Islet precursor cell (in vitro differentiated cells): ENCODE measurements at places on chromosomes 12 and 14.
A peak's percentile ranks its signal among the peaks of the same experiment; 100 is the strongest.

DNA sequence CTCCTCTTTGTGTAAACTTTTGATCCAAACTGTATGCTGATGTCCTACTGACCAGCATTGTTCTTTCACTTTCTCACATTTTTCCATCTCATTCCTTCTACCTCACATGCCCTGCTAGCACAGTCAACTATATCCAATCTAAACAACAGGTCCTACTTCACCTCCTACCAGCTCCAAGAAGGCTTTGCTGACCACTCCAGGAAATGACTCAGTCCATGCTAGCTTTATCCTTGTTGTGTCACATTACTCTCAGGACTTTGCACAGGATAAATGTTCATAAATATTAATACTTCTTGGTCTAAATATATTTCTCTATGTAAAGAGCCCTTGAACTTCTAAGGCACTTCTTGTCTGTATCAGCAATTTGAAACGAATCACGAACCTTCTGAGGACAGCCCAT, 64.9 kb upstream of the PCED1B start:
- no peak for DNase-seq

DNA sequence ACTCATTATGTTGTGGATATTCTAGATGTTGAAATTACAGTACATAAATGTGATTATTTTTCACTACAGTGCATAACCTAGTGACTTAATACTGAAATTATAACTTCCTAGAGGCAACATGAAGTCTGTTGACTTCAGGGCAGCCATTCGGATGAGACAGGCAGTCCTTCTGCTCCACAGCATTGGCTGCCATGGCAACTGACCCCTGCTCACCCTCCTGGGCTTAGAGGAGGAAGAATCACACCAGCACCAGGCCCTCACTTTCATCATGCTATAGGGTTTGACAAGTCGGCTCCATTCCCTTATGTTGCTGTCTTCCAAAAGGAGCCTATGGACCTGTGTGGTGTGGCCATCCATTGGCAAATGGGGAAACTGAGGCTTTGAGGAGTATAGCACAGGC, 233.5 kb upstream of the TMEM132C start:
- DNase-seq: peak; percentile 34

- DNase-seq: no peak
Observed at GRCh38 chr12:75865315-75865714, 166.3 kb downstream of the PHLDA1 start.

GRCh38 chr12:95953000-95953399, 9.9 kb downstream of the AMDHD1 start:
- no peak for DNase-seq

GRCh38 chr14:58367296-58367695, 28.4 kb upstream of the TOMM20L start:
- no peak for DNase-seq

DNA sequence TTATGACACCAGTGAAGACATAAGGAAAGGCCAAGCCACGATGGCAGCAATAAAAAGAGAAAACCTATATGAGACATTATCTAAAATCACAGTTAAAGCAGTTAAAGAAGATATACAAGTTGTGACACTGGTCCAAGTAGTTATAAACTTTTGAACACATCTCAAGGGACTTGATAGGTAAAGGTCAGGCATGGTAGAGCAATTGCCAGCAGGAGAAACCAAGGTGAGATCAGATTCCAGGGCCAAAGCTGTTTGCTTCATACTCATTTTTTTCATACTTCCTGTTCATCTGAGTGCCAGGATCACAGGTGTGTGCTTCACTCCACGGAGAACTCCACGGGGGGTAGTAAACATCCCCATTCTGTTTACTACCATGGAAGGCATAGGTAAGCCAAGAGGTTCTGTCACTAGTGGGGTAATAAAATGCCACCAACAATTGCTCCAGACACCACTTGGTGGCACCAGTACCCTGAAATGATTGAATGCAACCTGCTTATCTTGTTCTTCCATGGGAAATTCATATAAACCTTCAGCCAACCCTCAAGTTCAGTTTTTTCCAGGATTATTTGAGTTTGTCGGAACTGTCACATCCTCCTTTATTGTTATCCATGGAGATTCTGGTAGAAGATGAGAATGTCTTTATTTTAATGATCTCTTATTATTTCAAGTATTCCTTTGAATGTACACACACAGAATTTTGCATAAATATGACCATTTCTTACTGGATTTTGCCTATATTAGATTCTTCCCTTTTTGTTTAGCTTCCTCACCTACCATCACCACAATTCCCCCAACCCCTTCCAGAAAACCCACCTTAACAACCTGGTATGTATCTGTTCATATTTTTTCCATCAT, 59.2 kb upstream of the TSPAN8 start:
- DNase-seq: peak; percentile 56

DNA sequence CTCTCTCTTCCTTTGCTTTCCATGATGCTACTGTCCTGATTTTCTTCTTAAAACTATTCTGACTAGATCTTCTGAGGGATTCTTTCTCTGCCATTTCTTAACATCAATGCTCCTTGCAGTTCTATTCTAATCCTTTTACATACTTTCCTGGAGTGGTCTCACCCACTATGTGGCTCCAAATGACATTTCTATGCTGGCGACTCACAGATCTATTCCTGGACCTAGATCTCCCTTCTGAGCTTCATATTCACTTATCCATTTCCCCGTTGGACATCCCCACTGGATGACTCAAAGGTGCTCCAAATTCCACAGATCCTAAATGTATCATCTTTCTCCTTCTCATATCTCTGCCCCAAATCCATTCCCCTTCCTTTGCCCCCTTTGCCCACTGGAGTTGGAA, 4.1 kb downstream of the TEP1 start:
- DNase-seq: no peak

DNA sequence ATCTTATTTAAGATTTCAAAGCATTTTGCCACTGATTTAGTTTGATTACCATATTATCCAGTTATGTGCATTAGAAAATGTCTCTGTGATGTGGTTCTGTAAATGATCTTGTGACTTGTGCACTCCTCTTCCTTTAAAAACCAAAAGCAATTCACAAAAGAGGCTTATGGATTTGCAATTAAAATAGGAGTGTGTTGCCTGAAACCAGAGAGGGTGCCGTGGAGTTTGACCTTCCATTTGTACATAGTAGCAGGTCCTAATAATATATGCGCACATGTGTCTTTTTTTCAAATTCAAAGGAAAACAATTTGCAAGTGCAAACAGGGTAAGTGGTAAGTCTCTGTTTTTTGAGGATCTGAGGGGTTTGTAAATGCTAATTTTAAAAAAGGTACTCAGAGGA, 470.9 kb downstream of the VRK1 start:
- peak; percentile 10 for DNase-seq
